ENCODE measurements at places on chromosomes 5 and 9. TPM values are rescaled to one million over a fixed set of nuclear protein-coding genes. Genes with fewer than 3 reads are reported as not detected.

Gene SPATA31A3
- total RNA-seq: not detected

Gene SPINK6
- total RNA-seq: not detected

DNA sequence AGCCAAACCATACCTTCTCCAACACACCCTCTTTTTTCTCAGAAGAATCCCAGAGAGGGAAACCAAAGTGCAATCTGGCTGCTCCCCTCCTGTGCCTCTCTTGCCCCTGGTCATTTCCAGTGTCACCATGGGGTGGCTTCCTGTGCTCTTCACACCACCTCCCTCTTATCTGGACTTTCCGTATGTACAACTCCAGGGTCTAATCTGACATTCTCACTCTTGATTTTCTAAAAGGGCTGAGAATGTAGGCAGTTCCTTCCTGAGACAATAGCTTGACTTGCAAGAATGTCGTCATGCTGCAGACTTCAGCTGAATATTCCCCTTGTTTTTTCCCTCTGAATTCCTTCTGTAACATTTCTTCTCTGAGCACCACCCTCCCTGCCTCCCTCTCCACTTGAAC, 110.2 kb downstream of the FBXL7 start:
- no peak for DNase-seq

GRCh38 chr9:123119566-123119965, 86.1 kb downstream of the GPR21 start:
- no peak for DNase-seq

DNA sequence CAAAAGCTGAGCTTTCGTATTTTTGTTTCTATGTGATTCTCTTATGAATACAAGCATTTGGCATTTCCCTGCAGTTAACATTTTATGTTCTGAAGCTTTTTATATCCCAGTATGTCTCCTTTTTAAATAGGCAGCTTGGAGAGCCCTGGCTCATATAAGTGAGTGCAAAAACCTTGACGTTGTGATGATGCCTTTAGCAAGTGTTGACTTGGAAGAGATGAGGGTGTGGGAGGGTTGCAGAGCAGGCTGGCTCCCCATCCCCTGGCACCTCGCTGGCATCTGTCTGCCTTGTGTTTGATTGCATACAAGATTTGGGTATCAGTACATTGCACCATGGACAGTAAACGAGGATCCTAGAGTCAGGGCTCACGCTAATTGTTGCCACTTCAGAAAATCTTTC, 42.1 kb upstream of the DIRAS2 start:
- DNase-seq: no peak

GRCh38 chr9:133238272-133238850, 29.3 kb upstream of the OBP2B start:
- DNase-seq: peak; percentile 94

Gene DMRT3
- total RNA-seq: not detected

DNA sequence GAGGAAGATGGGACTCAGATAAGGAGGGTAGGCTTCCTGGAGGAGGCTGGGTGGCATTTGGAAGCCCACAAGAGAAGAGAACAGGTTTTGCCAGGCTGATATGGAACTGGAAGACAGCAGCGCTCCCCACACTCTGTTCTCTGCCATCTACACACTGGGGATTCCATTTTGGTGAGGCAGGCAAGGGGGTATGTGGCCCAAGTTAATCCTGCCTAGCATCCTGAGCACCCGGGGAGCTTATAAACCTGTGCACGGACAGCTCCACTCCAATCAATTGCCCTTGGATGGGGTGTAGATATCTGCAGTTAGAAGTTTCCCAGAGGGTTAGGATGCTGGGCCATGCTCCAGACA, 158.8 kb downstream of the MACROH2A1 start:
- DNase-seq: no peak

DNA sequence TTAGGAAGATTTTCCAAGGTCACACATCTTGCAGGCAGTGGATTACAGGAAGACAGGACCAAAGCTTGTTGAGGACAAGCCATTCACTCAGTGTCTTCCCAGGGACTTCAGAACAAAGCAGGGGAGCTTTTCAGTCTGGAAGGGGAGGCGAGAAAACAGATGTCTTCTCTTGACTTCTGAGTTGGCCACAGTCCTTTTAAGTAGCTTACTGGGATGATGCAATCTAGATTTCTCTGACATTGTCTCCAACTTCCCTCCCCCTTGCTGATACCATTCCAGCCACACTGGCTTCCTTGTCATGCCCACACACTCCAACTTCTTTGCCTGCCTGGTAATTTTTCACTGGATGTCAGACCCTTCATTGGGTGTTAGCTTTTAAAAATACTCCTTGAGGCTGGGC, 174.2 kb upstream of the TBC1D2 start:
- DNase-seq: no peak

- DNase-seq: no peak
These were observed 1.7 kb upstream of the GLT6D1 start for GRCh38 chr9:135641047-135641446.

DNA sequence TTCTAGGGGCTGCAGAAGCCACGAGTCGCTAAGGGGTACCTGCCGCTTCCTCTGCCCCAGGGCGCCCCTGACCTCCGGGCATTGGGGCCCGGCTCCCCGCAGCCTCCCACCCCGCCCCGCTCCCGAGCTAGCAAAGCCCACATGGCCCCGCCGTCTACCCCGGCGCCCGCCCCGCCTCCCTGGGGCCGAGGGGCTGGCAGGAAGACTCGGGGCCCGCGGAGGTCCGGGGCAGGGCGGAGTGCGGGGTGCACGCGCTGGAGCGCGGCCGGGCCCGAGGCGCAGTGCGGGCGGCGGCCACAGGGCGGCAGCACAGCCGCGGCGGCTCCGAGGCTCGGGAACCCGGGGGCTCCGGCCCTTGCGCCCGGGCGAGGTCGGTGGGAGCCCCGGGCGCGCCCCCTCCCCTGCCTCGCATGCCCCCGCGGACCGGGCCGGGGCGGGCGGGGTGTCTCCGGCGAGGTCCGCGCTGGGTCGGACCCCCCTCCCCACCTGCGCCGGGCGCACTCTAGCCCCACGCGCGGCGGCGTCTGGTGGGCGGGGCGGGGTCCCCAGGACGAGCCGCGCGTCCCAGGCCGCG, 6.7 kb downstream of the NRARP start:
- DNase-seq: no peak

DNA sequence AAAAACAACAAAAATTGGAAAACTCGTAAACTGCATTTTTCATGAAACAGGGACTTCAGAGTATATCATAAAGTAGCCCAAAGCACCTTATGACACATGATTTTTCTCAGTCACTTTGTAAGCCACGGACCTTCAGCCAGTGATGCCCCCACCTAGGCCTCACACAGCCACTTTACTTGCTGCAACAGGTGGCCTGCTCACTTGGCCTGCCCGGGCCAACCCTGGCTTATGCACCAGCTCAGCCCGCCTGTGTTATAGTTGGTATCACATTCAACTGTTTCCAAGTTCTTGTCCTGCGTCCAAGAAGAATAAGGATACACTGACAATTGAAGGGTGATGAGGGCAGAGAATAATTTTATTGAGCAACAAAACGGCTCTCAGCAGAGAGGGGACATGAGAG, 219.2 kb downstream of the FER start:
- no peak for DNase-seq

GRCh38 chr5:157447201-157447637, 12.8 kb upstream of the NIPAL4 start:
- DNase-seq: no peak

GRCh38 chr9:127919253-127919815, 2.5 kb upstream of the ST6GALNAC4 start:
- DNase-seq: peak; percentile 89

- no peak for DNase-seq
These were observed 22.1 kb upstream of the PLPP6 start for GRCh38 chr9:4640027-4640426.

DNA sequence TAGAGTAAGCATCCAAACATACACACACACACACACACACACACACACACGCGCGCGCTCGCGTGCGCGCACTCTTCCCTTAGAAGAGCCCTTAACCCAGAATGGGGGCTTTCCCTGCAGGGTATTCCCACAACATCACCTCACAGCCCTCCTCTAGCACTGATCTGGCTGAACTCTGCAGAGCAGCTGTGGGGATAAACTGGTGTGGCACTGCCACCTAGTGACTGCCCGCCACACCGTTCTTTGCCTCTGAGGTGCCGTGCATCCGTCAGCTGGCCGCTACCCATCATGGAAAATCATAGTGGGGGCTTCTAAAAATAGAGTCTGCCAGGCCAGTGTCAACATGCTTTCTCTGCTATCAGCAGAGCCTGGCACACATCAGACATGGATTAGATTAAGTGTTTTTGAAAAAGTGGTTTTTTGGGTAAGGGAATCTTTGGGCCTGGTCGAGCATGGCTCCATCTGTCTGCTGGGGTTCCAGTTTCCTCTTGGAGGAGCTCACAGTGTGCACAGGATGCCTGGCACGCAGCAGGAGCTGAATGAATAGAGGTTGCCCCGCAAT, 88.1 kb downstream of the KCNN2 start:
- peak; percentile 80 for DNase-seq

- no peak for DNase-seq
These were observed 321.4 kb upstream of the ACTBL2 start for GRCh38 chr5:57804007-57804444.

Gene NR2F1
- total RNA-seq: 0.70 TPM

GRCh38 chr5:38509185-38509584, 47.3 kb downstream of the LIFR start:
- no peak for DNase-seq
